ENCODE measurements at places on chromosomes 6 and 20. TPM values are rescaled to one million over a fixed set of nuclear protein-coding genes. Genes with fewer than 3 reads are reported as not detected.

Gene ADA
- 3.0 TPM for total RNA-seq

Gene HSPA12B
- 7.2 TPM for total RNA-seq

Gene CAP2
- total RNA-seq, result 9.0 TPM

Gene GRM1
- 0.11 TPM for total RNA-seq

Gene CRYBG1
- 7.4 TPM for total RNA-seq

Gene RSPH4A
- total RNA-seq, result 17.9 TPM

Gene APOM
- 4.2 TPM for total RNA-seq

Gene DNPH1
- 33.4 TPM for total RNA-seq

Gene TSHZ2
- 18.2 TPM for total RNA-seq

Gene SH3BGRL2
- total RNA-seq, result 9.5 TPM

Gene AFDN
- total RNA-seq, result 68.7 TPM

Gene SDCBP2
- 7.3 TPM for total RNA-seq

Gene BMP7
- total RNA-seq, result 1.3 TPM

Gene PHACTR3
- total RNA-seq, result 19.0 TPM

Gene MUC21
- total RNA-seq, result not detected

Gene TREM2
- total RNA-seq, result 3.1 TPM

Gene HSPA1L
- 1.3 TPM for total RNA-seq

Gene HCK
- total RNA-seq, result 3.1 TPM

Gene SOBP
- 30.2 TPM for total RNA-seq

Gene TPD52L1
- 14.4 TPM for total RNA-seq

Gene CGA
- not detected for total RNA-seq

Gene HLA-DOB
- not detected for total RNA-seq

Gene MYB
- 1.9 TPM for total RNA-seq

Gene YWHAB
- 114 TPM for total RNA-seq

Gene MEP1A
- not detected for total RNA-seq

Gene TULP1
- total RNA-seq, result 0.83 TPM

Gene SLC4A11
- 1.8 TPM for total RNA-seq

Gene PARD6B
- total RNA-seq, result 10.7 TPM

Gene FAM184A
- total RNA-seq, result 5.4 TPM

Gene RNF217
- 33.3 TPM for total RNA-seq

Gene STK4
- total RNA-seq, result 17.3 TPM

Gene MRAP2
- 0.20 TPM for total RNA-seq

Gene CST1
- total RNA-seq, result not detected

Gene INSM1
- total RNA-seq, result not detected

Gene CCR6
- not detected for total RNA-seq

Gene AVP
- total RNA-seq, result not detected

Gene MRPL14
- total RNA-seq, result 24.9 TPM

Gene KCNB1
- 2.6 TPM for total RNA-seq

Gene CLPSL2
- total RNA-seq, result not detected

Gene PAX1
- total RNA-seq, result not detected

Gene EDN3
- total RNA-seq, result not detected

Gene TMEM181
- total RNA-seq, result 12.7 TPM

Gene HLA-DMB
- total RNA-seq, result 12.0 TPM

Gene TBXT
- total RNA-seq, result not detected

Gene PAK5
- total RNA-seq, result 0.31 TPM

Gene ZSCAN16
- total RNA-seq, result 3.4 TPM

Gene HCRTR2
- total RNA-seq, result not detected

All from ovary (tissue), 10 donors.